ENCODE measurements at places on chromosomes 7 and 10.

DNA sequence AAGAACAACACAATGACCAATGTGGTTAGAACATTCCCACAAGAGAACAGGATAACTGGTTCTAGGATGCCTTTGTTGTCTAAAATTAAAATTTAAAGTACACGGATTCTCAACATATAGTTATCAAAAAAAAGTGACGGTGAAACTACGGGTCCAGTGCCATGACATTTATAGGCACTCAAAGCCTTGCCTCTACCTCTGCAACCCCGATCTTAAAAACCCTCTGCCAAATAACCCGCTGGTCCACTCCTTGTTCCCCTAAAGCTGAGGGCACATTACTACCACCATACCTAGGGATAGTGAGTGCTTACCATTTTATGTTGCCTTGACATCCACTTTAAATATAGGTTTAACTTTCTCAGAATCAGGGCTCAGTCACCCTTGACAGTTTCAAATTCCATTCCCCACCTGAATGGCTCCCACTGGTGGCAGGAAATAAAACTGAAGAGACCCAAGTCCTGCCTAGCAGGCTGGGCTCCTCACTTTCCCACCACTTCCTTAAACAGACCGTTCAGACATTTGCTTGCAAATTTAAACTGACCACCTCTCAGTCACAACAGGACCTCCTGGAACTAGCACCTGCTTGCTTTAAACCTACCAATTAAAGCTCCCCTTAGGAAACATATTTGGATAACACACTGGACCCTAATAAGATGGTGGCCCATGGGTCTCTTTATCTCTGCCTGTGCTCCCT, 169.9 kb upstream of the ASAH2 start:
- DNase-seq: no peak

DNA sequence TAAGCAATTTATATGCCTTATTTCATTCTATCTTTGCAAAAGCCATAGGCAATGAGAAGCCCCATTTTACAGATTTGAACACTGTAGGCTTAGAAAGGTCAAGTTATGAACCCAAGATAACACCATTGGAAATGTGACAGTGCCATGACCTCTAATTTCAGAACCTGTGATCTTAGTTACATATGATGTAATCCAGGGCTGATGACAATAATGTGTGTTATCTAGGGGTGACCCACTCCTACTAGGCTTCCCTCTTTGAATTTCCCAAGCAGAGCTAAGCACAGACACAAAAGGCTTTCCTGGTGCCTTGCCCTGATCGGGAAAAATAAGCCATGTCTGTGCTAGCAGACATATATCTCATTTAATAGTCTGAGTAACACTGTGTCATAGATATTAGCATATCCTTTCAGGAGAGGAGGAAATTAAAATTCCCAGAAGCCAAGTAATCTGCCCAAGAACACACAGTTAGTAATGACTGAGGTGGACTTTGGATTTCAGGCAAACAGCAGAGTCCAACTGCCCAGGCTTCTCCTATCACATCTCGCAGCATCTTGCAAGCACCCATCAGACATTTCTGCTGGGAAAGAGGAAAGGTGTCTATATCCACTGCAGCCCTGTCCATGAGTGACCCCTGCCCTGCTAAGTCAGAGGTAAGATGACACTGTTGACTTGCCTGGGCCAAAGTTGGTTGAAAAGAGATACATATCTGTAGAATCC, 2.8 kb upstream of the TECTB start:
- no peak for DNase-seq

- DNase-seq: no peak
Observed at GRCh38 chr10:43676901-43677300, 28.2 kb upstream of the ZNF32 start.

GRCh38 chr7:81846398-81846797, 76.6 kb upstream of the HGF start:
- no peak for DNase-seq

GRCh38 chr10:129662426-129662825, 195.4 kb downstream of the MGMT start:
- no peak for DNase-seq

GRCh38 chr10:114685456-114685855, 27.4 kb upstream of the ABLIM1 start:
- DNase-seq: no peak

DNA sequence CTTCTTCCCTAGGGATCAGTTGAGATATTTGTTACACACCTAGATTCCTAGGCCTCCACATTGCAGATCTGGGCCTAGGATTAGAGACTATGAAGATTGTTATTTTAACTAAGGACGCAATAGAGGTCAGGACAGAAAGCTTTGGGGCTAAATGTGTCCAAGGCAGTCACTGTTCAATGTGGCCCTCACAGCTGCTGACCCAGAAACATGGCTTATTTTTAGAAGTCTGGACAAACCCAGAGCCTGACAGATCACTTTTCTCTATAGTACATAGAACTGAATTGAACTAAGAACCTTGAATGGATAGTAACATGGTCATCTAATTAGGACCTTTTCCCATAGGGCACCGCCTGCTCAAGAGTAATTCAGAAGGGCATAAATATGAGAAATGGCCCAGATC, 146.6 kb upstream of the AUTS2 start:
- DNase-seq: no peak

DNA sequence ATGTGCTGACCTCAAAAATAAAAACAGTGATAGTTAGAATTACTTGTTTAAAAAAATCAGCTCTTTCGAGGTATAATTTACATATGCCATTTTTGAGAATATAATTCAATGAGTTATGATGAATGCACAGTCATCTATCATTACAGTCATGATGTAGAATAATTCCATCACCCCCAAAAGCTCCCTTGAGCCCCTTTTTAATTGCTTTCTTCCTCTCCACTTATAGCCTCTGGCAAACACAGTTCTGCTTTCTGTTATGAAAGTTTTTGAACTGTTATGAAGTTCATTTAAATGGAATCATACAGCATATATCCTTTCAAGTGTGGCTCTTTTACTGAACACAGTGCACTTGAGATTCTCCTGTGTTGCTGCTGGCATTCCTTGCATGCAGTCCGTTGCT, 41.4 kb downstream of the PRTFDC1 start:
- DNase-seq: no peak

- no peak for DNase-seq
Observed at GRCh38 chr7:28840592-28840995, 117.5 kb downstream of the TRIL start.

GRCh38 chr10:18404530-18404929, 246.9 kb downstream of the NSUN6 start:
- DNase-seq: no peak

DNA sequence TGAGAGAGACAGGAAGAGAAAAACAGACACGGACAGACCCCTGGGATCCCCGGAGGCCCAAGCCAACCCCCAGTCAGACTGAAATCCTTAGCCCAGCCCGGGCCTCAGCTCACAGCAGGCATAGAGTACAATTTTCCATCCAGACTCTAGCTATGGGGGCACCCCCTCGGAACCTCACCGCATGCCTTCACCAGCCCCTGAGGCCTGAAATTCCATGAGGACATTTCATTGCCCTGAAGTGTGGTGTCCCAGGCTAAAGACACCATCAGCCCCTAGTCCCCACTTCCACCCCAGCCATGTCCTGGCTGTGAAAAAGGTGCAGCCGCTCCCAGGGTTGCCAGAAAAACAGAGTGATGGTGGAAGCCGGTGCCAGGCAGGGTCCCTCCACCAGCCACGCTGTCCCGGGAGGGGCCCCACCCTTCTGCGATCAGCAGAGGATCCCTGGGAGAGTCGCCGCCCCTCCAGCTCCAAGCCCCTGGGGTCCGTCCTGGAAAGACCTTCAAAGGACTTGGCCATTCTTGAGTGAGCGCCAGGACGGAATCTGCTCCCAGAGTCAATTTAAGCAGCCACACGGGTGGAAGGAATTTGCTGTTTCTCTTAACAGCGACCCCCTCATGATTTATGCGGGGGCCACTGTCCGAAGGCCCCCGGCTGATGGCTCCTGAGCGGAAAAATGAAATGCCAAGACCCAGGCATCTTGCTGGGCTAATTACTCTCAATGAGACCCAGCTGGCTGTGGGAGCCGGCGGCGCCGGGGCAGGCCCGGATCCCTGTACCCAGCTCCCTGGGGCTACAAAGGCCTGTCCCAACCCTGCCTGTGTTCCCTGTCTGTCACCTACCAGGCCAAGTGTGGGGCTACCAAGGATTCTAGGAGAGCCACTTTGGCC, 23.2 kb downstream of the MYL10 start:
- no peak for DNase-seq

GRCh38 chr10:85946713-85947326, 419.8 kb downstream of the GRID1 start:
- no peak for DNase-seq

GRCh38 chr7:125316466-125316865, 386.8 kb upstream of the POT1 start:
- peak; percentile 13 for DNase-seq

GRCh38 chr7:157442456-157442855, 105.7 kb downstream of the DNAJB6 start:
- DNase-seq: no peak

DNA sequence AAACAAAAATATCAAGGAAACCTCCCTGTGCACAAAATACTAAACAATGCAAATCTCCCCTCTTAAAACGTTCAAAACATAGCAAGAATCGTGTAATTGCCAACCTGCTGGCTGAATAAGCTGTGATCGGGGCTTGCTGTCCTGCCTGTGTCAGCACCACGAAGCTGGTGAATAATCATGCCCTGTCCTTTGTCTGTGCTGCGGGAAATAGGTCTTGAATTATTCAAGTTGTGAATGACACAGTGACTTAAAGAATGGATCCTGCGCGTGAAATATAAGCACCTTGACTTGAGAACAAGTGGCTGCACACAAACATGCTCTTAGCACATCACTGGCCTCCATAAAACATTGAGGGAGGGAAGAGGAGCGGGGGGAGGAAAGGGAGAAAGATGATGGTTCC, 130.2 kb downstream of the OAT start:
- DNase-seq: no peak

GRCh38 chr10:71923138-71923692, 41.0 kb upstream of the CHST3 start:
- DNase-seq: no peak

DNA sequence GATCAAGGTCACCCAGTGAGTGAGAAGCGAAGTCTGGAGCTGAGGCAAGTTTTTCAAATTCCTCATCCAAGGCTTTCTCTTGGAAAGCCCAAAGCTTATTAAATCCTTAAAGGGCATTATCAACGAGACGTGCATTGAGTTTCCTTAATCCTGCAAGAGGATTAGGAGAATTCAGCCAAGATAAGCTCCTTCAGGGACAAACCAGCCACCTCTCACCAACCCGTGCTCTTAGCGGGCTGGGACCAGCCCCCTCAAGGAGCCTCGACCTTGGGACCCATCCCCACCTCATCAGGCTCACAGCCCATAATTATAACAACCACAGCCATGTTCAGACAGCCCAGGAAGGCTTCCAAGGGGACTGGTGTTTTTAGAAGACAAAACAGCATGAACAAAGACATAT, 12.0 kb upstream of the SLC29A4 start:
- DNase-seq: no peak

DNA sequence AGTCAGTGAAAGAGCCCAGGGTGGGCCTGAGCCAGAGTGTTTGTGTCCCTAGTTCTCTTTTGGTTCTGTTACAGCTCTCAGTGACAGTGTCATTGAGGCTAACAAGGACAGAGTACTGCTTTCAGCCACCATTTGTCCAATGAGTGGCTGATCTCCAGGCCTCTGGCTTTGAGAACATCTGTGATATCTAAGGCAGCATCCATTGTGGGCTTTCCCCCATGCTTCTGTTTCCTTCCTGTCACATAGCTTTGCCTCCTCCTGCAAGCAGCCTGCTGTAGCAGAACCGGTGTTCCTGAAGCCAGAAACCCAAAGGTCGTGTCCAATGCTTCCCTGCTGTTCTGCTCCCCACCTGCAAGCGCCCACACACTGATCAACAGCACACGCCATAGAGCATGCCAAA, 68.4 kb downstream of the IKZF1 start:
- DNase-seq: no peak

- no peak for DNase-seq
Observed at GRCh38 chr10:78712147-78712546, 356.6 kb upstream of the ZMIZ1 start.

GRCh38 chr10:107064075-107064474, 100.4 kb downstream of the SORCS1 start:
- no peak for DNase-seq

DNA sequence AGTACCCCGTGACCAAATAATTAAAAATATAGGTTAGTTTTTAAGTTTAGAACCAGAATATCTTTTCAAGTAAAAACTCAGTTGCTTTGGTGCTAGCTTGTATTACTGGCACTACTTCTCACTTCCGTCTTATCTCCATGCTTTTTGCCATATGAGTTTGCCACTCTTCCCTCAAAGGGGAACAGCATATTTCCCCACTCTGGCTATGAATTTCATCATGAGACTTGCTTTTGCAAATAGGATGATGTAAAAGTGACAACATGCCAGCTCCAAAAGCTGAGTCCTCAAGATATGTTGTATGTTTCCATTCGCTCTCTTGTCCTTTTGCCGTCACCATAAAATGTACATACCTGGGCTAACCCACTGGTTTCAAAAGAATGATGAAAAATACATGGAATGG, 178.1 kb upstream of the SEMA3A start:
- DNase-seq: no peak

GRCh38 chr7:94632338-94633013, 23.5 kb downstream of the SGCE start:
- DNase-seq: peak; percentile 42

DNA sequence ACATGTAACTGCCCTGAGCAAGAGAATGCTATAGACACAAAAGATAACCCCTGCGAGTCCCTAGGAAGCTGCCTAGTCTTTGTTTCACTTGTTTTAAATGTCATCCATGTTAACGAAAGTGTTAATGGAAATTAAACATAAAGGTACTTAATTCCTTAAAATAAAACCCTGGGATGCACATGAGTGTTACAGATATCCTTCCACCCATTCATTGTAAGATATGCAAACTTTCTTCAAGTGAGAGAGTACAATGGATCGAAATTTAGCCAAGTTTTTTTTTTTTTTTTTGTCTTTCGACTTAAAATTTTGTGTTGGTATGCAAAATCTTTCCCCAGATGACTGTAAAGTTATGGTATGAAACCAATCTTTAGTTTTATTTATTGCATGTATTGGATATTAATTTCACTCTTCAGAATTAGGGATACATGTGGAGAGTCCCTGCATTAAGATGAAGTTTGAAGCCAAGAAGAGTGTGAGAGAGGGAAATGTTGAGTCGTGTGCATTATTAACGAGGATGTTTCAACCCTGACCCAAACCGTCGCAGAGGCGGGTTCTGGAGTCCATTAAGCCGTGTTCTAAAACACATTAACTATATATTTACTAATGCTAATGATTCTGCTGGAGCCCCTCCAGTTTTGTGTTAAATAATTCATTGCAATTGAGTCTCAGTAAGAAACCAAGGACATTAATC, 1.6 kb downstream of the CDK14 start:
- no peak for DNase-seq

DNA sequence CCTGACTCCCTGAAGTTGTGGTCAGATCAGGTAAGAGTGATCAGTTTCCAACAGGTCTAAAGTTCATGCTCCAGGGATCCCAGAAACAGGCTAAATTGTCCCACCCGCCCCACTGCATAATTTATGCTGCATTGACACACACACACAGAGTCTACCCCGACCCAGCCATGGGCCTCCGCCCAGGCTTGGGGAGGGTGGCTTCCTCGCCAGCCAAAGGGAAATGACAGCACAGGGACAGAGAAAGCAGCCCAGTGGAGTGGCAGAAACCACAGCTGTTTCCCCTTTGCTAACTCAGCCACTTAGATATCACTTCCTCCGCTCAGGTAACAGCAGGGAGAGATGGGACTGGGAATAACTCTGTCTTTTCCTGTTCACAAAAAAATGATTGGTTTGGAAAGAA, 9.4 kb downstream of the SH3PXD2A start:
- no peak for DNase-seq

GRCh38 chr10:79067241-79068202, 1.2 kb upstream of the ZMIZ1 start:
- DNase-seq: peak; percentile 65
